ENCODE measurements at places on chromosomes 6 and 20. TPM values are rescaled to one million over a fixed set of nuclear protein-coding genes. Genes with fewer than 3 reads are reported as not detected.

DNA sequence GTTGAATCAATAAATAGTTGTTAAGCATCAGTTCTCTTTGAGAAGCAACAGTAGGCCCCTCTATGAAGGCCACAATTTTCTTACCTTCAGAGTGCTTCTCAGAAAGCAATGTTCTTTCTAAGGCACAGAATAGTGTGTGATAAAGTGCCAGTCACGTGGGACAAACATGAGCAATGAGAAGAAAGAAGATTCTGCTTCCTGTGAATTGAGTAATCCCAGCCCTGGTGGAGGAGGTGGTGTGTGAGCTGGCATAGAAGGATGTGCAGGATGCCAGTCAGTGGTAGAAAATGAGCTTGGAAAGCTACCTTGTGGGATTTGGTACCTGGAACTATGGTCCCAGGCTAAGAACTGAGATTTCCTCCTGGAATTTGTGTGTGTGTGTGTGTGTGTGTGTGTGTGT is 21.7 kb downstream of the KIZ start:
- H3K27me3 ChIP-seq = no peaks in the 10 kb centered on the region
- no peak for DNase-seq
- H3K27ac ChIP-seq = no peak overlapping the region

- H3K27ac ChIP-seq = no peak overlapping the region
- no peak for DNase-seq
- H3K4me3 ChIP-seq = no peak overlapping the region
Observed at GRCh38 chr6:11820821-11821220, 42.2 kb upstream of the ADTRP start.

DNA sequence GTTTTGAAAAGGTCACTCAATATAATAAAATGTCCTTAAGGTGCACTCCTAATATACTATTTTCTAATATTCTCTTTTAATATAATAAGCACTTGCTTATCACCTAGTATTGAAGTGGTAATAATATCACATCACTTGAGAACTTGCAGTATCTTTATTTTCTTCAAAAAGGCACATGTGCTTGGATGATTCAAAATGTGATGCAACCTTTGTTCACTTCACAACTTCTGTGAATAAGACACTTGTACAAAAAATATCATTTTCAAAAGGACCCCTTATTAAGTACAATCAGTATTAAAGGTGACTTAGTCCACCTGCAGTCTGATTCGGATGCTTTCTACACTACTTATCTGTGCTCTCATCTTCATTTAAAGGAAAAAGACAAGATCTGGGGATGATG is 3.4 kb downstream of the PRELID3B start:
- no peaks in the 10 kb centered on the region for H3K27me3 ChIP-seq
- DNase-seq = no peak
- no peak overlapping the region for H3K27ac ChIP-seq
- peaks cover 7% of the 10 kb centered on the region for H3K36me3 ChIP-seq

DNA sequence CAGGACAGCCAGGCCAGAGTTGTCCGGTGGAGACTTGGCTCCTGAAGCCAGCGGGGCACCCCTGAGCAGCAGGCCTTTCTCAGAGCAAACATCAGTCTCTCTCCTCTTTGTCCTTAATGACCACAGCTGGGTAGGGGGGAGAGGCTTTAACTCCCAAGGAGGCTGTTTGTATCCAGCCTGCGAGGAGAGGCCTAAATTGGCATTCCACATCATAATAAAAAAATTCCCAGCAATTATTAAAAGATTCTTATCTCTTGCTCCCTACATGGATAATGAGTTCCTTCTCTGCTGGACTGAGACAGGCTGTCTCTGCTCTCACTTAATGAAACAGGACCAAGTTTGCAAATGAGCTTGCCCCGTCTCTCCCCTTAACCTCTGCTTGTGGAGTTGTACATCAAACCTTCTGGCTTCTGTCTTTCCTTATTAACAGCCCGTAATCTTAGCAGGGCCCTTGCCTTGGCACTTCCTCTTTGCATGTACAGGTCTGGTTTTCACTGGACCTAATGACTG is 838.2 kb downstream of the MAFB start:
- H3K36me3 ChIP-seq = no peaks in the 10 kb centered on the region
- H3K4me3 ChIP-seq = no peak overlapping the region
- H3K4me1 ChIP-seq = no peaks in the 10 kb centered on the region
- H3K27ac ChIP-seq = no peak overlapping the region
- DNase-seq = no peak

Gene BPIFB4
- total RNA-seq = not detected

Gene PAX1
- total RNA-seq = not detected
